ENCODE measurements at places on chromosomes 3 and 15.
A peak's percentile ranks its signal among the peaks of the same experiment; 100 is the strongest.

GRCh38 chr15:61047783-61048182, 181.3 kb downstream of the RORA start:
- no peak for DNase-seq

DNA sequence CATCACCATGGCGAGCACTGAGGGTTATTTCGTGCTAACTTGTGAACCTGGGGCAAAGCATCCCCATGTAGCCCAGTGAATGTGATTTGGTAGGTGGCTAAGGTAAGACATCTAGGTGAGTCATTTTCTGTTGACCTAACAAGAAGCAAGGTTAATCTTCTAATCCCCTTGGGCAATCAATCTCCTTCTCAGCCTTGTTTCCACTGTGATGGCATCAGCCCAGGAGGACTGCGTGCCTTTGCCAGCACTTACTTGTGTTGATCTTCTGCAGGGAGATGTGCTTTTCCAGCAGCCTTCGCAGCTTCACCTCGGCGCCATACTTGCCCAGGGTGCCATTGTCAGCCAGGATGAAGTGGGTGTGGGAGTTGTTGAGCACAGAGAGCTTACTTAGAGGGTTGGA, 35.7 kb downstream of the TRPM1 start:
- DNase-seq, result no peak

DNA sequence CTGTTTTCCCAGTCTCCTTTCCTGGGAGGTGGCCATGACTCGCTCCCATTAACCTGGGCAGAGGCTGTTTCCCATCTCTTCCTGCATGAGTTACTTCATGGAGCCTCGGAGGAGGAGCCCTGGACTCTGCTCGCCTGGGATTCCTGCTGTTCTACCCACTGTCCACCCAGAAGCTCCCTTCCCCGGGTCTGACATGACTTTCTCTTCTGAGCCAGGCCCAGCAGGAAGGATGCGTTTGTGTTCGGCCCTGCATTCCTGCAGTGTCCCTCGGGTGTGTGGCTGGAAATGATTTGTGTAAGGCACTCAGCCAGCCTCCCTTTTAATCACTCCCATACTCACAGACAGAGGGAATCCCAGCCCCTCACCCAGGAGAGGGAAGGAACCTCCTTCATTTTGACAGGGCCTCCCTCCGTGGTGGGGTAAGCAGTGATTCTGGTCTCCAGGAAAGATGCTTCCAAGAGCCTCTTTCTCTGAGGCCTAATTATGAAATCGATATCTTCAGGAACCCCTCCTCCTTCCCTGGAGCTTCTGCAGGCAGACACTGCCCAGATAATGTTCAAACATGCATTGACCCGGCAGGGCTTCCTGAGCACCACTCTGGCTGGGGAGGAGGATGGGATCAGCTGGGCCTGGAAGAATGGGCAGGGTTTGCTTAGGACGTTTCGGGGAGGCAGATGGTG, 41.6 kb upstream of the DLG1 start:
- peak; percentile 95 for DNase-seq

GRCh38 chr3:137100326-137100725, 142.5 kb downstream of the IL20RB start:
- DNase-seq, result no peak

GRCh38 chr3:191340966-191341365, 10.6 kb upstream of the UTS2B start:
- DNase-seq, result no peak

GRCh38 chr3:23152989-23153388, 50.1 kb upstream of the UBE2E2 start:
- no peak for DNase-seq

DNA sequence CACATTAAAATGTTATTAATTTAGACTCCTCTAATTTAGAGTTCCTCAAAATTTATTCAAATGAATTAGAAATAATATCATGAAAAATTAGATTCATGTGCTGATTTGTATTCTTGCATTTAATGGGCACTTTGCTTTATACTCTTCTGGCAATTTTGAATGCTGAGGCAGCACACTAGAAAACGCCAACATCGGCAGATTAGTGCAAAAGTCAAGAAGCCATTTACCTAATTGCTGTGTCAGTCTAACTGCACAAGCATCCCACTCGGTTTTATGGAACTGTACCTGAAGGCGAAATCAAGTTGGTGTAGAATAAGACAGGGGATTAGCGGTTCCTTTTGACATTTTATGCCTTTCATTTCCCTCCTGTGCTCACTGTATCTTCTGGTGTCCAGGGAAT, 382.0 kb downstream of the ROBO2 start:
- DNase-seq, result no peak

- DNase-seq, result peak; percentile 26
Observed at GRCh38 chr3:14633819-14634424, 17.6 kb upstream of the CCDC174 start.

DNA sequence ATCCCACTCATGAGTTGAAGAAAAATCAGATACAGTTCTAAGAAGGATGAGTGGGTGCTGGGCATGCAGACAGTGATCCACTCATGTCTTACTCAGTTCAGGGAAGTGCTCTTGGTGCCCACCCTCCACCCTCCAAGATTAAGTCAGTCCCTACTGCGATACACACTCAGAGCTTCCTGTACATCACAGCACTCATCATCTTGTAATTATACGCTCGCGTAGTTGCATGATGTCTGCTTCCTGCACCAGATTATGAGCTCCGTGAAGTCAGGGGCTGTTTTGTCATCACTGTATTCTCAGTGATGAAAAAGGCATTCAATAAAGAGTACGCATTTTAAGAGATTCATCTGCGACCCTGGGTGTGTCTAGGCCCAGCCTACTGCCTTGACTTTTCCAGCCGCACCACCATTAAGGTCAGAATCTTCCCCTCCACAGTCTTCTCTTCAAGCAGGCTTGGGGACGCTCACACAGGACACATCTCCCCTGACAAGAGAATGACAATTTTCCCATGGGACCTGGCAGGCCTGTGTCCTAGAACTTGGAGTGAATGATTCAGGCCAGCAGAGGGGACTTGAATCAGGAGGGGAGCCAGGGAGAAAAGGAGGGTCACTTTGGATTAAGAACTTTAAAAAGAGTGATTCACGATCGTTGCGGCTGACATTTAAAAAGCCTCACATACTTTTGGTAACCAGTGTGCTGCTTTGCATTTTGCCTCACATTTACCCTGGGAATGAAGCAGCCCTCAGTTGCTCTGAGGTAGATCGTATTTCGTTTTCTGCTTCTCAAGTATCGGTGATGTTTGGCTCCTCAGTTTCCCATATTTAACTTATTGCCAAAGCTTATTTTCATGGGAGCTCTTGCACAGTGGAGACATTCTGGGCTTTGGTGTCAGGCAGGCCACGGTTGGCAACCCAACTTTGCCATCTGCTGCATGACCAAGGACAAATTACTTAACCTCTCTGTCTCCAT, 7.9 kb upstream of the PDE8A start:
- DNase-seq, result peak; percentile 58

GRCh38 chr15:63729115-63729884, 104.4 kb downstream of the HERC1 start:
- no peak for DNase-seq

- peak; percentile 57 for DNase-seq
Observed at GRCh38 chr3:105368566-105369499, 2.1 kb downstream of the ALCAM start.

- DNase-seq, result no peak
Observed at GRCh38 chr15:68617001-68617400, 38.2 kb downstream of the CORO2B start.

DNA sequence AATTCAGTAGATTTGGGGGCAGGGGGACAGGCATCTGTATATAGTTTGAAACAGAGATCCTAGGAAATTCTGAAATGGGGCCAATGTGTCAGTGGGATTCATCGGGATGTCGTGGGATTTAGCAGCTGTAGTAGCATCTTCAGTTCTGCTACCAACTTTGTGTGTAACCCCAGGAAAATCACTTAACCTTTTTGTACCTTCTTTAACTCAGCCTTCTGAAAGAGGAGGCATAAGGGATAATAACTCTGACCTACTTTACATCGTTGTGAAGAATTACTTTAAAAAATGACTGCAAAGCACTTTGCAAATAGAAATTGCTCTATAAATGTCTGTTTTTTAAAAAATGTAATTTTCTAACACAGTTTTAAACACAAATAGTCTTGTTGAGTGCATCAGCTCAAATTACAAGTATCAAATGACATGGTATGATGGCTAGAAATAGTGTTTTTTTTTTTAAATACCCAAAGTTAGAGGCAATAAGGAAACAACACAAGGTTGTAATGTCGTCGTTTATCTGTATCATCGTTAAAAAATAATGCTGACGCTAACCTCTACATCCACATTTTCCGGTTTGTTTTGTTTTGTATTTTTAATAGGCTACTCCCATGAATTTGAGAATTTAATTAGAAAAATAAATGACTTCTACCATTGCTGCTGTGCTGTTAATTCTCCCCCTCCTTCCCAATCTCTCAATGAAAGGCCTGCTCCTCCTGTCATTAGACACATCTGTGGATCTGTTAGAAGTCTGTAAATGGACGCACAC, 338.5 kb downstream of the PTPRG start:
- DNase-seq, result no peak

DNA sequence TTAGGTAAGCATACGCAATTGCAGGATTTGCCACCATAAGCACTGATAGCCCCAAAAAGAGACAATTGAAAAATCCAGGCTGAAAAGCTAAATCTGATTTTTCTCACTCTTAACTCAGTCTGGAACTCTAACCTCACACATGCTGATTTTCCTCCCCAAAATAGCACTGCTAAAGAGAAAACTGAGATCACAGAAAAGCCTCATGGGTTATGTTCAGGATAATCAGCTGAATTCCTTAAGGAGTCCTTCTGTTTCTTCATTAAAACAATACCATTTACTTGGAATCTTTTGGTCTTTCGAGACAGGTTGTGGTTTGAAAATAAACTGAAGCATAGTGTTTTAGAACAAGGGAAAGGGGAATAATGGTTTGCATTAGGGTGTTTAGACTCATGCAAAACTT, 144.3 kb upstream of the LRRN1 start:
- DNase-seq, result no peak

Measured in fibroblast of upper back skin (primary cell).